Activated CD8-positive, alpha-beta memory T cell treated with anti-CD3 and anti-CD28 coated beads for 1 hour (primary cell): ENCODE measurements at places on chromosomes 1 and 21.

- no peak for DNase-seq
Measured at GRCh38 chr1:89532866-89533265, 8.2 kb downstream of the LRRC8B start.

DNA sequence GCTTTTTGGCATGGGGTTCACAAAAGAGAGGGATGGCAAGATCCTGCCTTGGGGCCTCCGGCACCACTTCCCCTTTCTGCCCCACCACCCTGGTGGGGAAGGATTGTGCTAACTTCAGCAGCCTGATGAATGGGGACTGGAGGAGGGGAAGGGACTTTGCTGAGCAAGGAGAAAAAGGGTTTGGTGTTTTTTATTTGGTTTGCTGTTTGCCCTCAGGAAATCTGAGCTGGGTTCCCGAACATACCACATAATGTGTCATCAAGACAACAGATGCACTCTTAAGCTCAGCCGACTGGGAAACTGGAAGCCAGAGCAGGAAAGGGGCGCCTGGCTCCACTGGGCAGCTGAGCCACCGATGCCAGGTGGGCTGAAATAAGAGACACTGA lies 19.8 kb downstream of the OLFML2B start:
- DNase-seq, result no peak

- no peak for DNase-seq
Measured at GRCh38 chr21:16180614-16181013, 450.8 kb downstream of the USP25 start.

GRCh38 chr1:202642212-202642611 lies 68.0 kb downstream of the SYT2 start:
- DNase-seq, result no peak

- DNase-seq, result no peak
Measured at GRCh38 chr1:153792631-153793041, 17.4 kb downstream of the SLC27A3 start.

- DNase-seq, result no peak
Measured at GRCh38 chr1:6278263-6278662, 17.4 kb upstream of the GPR153 start.

- no peak for DNase-seq
Measured at GRCh38 chr1:20182415-20182814, 3.5 kb upstream of the UBXN10 start.

- DNase-seq, result no peak
Measured at GRCh38 chr1:5565281-5566125, 426.7 kb downstream of the NPHP4 start.

DNA sequence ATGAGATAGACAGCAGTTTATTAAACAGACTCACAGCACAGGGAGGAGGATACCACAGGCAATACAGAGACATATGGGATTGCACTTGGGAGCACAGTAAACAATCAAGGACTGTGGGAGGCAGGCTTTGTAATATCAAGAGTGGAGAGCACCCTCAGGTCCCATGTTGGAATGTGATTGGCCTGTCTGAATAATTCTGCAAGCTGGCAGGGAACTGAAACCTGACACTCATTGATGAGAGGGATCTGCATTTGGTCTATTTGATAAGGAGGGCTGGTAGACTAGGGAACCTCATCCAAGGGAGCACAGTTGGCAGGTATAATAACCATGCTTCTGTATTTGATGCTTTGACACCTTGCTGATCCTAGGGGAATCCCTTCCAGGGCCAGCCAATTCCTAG lies 69.9 kb upstream of the PRMT6 start:
- DNase-seq, result no peak

DNA sequence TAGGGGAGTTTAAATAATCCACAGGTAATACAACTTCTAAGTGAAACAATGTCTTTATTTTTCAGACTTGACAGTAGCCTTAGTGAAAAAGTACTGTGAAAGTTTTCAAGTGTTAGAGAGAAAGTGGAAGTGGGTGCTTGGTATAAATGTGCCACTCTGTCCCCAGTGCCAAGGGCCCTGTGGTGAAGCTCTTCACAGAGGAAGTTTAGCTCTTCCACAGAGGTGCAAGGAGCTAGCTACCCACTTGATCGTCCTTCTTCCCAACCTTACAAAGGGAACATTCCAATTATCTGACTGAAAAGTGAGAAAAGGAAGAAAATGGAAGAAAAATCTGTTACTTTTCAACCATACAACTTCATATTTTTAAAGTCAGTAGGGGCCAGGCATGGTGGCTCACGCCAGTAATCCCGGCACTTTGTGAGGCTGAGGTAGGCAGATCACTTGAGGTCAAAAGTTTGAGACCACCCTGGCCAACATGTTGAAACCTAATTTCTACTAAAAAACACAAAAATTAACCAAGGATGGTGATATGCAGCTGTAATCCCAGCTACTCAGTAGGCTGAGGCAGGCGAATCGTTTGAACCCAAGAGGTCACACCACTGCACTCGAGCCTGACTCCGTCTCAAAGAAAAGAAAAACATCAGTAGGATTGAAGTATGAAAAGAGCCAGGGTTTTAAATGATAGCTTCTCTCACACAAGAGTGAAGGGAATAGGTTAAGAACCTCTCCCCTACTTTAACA lies 41.0 kb upstream of the PTPRC start:
- DNase-seq, result no peak

DNA sequence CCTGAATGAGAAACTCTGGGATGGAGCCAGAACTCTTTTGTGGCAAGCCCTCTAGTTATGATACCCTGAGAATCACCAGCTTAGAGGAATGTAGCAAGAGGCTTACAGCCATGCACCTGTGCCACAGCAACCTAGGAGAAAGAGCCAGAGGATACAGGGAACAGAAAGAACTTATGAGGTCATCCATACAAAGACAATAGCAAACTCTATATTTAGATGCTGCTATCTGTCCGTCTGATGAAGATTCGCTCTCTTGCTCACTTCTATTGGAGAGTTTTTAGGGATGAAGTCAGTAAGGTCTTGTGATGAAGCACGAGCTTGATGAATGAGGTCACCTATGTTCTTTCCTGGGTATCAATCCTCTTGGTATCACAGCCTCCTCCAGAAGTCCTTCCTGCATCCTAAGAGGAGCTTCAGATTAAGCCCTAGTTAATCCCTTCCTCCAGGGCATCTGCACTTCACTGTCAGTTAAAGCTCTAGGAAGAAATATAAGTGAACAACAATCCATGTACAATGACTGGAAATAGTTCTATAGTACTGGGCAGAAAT lies 185.6 kb downstream of the DAB1 start:
- no peak for DNase-seq

DNA sequence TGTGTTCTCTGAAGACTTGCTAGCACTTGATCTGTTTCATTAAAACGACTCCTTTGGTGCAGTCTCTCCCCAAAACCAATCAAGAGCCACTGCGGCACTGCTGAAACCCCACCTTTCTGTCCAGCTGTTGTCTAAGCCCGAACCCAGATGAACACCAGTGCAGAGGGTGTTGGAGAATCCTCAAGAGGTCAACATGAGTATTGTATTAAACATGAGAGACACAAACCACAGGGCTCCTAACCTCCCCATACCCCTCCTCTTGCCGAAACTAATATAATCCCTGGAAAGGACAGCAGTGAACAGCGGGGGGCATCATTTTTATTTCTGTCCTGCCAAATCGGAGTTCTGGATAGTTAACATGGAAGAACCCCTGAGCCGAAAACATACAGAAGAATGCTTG lies 333.9 kb downstream of the CAMTA1 start:
- no peak for DNase-seq

DNA sequence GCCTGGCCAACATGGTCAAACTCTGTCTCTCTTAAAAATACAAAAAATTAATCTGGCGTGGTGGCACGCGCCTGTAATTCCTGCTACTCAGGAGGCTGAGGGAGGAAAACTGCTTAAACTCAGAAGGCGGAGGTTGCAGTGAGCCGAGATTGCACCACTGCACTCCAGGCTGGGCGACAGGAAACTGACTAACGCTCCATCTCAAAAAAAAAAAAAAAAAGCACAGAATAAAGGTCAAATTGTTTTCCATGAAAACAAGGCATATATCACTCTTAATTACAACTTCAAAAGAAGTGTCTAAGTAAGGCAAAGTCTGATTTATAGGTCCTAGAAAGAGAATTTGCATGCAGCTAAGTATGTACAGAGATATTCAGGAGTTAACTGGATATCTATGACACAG lies 25.6 kb downstream of the EYA3 start:
- no peak for DNase-seq

DNA sequence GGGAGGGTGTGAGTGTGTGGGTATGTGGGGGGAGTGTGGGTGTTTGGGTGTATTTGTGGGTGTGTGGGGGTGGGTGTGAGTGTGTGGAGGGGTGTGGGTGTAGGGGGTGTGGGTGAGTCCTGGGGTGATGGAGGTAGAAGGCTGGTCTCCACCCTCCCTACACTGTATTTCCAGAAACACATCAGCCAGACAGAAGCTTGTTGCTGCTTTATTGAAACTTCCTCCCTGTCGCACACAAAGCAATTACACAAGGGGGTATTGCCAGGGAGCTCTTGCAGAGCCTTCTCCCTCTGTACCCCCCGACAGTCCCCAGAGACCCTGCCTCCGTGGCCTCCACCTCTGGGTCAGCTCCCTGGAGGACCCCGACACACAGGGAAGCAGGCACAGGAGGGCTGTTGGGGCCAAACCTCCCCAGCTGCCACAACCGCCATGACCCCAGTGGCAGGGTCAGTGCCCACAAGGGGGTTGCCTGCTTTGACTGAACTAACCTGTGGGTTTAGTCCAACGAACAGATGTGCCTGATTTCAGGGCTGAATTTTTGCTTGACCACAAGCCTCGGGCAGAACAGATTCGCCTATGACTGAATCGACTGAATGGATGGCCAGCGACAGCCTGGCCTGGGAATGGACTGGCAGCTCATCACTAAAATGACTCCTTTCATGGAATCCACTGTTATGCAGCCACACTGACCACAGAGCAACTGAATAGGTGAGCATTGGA lies 9.1 kb upstream of the MATN1 start:
- DNase-seq, result no peak

- DNase-seq, result no peak
Measured at GRCh38 chr1:181317261-181317930, 165.9 kb upstream of the CACNA1E start.

- DNase-seq, result no peak
Measured at GRCh38 chr1:28517649-28517999, 11.8 kb downstream of the RCC1 start.
